Heart left ventricle (tissue), 16 donors: ENCODE measurements at places on chromosomes 11 and 22.

GRCh38 chr22:47396515-47396914 lies 634.1 kb downstream of the TBC1D22A start:
- DNase-seq, result no peak

DNA sequence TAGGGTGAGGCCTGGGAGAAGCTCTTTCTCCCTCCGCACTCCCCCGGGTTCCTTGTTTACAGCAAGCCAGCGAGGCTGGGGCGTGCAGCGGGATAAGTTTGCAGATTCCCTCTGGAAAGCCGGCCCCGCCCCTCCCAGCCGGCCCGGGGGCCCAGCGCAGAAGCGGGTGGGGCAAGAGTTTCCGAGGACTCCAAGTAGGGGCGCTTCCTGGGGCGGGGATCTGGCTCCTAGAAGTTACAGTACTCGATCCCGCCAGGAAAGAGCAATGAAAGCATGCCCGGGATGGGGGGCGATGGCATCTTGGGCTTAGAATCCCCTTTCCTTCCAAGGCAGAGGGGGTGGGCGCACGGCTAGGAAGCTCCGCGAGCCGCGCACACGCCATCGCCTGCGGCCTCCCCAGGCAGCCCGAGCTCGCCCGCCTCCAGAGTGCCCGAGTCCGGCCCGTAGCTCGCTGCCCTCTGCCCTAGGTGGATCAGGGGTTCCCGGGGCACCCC lies 385 bp downstream of the TST start:
- peak; percentile 81 for DNase-seq

DNA sequence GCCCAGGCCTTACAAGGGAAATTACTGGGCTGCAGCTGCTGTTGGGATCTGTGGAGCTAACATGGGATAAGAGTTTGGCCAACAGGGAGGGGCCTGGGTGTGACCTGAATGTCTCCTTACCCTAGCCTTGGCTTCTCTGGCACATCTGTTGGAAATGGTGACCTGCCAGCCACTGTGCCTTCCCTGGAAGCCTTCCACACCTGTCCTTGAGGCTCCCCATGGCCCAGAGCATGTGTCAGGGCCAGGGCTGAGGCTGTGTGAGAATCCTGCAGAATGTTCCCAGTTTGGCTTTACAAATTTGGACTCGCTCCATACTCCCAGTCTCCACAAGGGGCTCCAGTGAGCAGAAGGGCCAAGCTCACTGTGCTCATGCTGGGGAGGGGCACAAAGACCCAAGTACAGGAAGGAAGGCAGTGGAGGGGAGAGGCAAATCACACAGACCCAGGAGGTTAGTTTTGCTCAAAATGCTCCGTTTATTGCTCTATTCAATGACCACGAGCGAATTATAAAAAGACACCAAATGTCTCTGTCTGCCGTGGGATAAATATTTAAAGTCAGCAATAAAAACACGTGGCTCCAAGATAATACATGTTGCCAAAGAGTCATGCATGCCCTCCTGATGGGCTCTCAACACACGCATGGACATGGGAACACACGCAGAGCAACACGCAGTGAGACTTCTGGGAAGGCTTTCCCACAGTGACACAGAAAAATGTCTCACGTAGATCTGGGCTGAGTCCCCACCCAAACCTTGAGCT lies 1.7 kb upstream of the IGSF22 start:
- DNase-seq, result no peak

GRCh38 chr11:73980001-73980961 lies 2.4 kb downstream of the UCP2 start:
- DNase-seq, result no peak

GRCh38 chr11:12158909-12159308 lies 48.5 kb downstream of the MICAL2 start:
- no peak for DNase-seq

- DNase-seq, result no peak
Observed at GRCh38 chr11:92306966-92307510, 82.4 kb downstream of the FAT3 start.

GRCh38 chr11:95088946-95089619 lies 563 bp upstream of the ENDOD1 start:
- DNase-seq, result no peak

GRCh38 chr11:103940551-103940950 lies 95.9 kb upstream of the DDI1 start:
- no peak for DNase-seq

- no peak for DNase-seq
Observed at GRCh38 chr11:91730057-91730456, 494.6 kb upstream of the FAT3 start.

DNA sequence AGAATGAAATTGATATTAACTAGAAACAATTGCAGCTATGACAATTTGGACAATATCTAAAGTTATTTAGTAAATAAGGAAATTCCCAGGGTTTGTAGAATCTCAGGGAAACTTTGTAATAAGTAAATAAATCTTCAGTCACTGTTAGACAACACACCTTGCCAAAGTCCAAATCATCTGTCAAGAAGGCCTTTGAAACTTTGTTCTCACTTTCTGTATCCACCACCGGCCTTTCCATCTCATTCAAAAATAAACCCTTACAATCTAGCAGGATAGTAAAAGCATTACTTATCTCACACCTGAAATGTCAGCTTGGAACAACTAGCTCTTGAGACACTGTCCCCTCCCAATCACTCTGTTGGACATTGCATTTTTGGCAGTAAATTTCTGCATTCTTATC lies 7.9 kb downstream of the NNMT start:
- DNase-seq, result no peak

DNA sequence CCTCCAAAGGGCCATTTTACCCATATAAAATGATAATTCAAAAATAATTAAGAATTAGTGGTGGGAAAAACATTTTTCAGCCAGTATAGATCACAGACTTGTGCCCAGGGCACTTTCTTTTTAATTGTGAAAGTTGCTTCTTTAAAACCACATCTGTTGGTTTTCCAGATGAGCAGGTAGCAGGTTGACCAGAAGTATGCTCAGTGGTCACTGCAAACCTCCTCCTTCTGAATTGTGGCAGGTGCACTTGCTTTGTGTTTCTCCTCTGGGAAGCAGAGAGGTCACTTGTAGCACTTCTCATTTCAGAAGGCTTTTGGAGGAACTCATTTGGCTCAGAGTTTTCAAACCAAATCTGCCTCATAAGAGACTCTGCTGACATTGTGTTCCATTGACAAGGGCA lies 24.6 kb upstream of the CWF19L2 start:
- DNase-seq, result no peak

- DNase-seq, result no peak
Observed at GRCh38 chr11:67289226-67289650, at the start of gene ANKRD13D. Gene ANKRD13D (plus strand): TSS chr11:67289303. CDS start chr11:67289461, 158 bp downstream.

- DNase-seq, result no peak
Observed at GRCh38 chr22:27127911-27128310, 470.5 kb downstream of the MIAT start.

- no peak for DNase-seq
Observed at GRCh38 chr11:123265951-123266350, 70.9 kb upstream of the CLMP start.

DNA sequence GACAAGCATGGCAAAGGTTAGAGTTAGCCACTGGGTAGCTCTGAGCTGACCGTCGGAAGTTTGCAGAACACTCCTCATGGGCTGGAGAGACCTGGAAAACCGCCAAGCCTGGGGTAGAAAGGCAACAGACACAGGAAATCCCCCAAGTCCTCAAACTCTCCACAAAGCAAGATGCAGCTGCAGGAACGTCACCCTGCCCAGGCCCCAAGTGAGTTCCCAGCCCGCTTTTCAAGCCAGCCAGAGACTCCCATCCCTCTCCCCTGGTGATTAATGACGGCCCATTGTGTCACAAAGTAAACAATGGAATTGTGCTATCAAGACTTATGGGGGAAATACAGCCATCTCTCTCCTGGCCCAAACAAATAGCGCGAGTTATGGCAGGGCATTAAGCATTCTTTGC lies 633.0 kb downstream of the TBC1D22A start:
- no peak for DNase-seq

DNA sequence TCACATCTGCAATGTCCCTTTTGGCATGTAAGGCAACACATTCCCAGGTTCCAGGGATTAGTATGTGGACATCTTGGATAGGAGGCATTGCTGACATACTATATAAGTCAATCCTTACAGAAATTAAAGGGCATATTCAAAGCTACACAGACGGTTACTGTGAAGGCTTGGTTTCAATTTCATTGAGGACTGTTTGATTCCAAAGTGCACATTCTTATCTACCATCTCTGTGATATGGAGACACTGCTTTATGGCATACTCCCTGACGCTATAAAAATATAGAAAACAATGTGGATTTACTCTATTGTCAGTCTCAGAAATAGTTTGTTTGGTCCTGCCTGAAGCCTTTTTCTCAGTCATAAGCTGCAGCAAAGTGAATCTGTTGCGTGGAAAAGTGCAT lies 1486.7 kb downstream of the FAM181B start:
- DNase-seq, result no peak

DNA sequence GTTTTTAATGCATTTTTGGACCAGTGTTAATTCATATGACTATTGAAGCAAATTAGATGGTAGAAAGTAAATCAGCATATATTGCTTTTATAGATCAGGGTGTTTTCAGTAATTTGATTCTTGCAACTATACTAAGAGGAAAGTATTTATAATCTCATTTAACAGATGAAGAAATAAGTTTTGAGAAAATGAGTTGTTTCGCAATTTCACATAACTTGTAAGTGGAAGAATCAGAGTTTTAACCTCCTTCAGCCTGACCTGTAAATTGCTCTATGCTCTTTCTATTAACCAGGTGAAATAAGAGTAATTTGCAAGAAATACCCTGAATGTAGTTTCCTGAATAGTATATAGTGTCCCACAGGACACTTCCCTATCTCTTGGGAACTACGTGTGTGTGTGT lies 1106.8 kb upstream of the RAG2 start:
- no peak for DNase-seq

DNA sequence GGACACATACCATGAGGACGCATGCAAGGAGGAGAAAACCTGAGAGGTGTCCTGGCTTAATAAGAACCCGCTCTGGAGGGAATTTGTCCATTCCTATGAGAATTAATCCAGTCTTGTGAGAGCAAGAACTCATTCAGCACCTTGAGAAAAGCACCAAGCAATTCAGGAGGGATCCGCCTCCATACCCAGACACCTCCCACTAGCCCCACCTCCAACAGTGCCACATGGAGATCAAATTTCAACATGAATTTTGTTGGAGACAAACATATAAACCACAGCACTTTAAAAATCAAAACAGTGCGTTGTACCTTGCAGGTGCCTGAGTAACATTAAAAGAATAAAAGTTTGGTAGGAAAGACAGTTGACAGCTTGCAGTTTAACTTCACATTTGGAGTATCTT lies 11.4 kb downstream of the UBE4A start:
- DNase-seq, result no peak

DNA sequence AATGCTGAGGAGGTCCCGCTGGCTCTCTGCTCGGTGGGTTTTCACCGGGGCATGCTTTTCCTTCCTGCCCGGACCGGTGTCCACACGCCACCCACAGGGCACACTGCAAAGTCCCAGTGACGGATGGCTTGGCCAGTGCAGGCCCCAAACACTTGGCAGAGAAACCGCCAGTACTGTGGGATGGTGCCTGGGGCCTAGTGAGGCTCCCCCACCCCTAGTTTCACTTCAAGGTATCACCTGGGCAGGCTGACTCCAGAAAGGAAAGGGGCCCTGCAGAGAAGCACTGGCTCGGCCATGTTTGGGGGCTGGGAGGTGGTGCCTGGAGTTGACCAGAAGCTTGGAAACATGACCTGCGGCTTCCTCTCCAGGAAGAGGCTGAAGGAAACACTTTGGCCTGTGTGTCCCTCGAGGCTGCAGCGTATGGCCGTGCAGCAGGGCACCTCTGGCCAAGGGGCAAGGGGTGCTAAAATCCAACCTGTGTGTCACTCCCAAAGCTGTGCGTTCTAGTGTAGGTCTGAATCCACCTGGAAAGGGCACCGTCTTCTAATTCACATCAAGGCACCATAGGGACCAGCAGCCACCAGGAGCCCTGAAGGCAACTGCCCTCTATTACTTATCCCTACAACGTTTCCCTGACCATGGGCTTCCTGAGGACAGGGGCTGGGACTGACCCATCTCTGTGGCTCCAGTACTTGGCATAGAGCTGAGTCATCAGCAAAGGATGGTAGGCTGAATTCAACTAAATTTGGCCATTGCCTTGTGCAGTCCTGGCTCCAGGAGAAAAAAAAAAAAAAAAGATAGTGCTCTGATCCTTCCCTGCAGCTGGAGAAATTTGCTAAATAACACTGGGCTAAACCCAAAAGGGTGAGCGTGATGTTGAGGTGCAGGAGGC lies 22.6 kb downstream of the TPBGL start:
- no peak for DNase-seq

GRCh38 chr22:35656284-35656752 lies 8.1 kb downstream of the APOL6 start:
- no peak for DNase-seq

GRCh38 chr11:9923280-9923679 lies 259.4 kb downstream of the SWAP70 start:
- no peak for DNase-seq

GRCh38 chr11:122642971-122643370 lies 12.6 kb upstream of the UBASH3B start:
- DNase-seq, result no peak

DNA sequence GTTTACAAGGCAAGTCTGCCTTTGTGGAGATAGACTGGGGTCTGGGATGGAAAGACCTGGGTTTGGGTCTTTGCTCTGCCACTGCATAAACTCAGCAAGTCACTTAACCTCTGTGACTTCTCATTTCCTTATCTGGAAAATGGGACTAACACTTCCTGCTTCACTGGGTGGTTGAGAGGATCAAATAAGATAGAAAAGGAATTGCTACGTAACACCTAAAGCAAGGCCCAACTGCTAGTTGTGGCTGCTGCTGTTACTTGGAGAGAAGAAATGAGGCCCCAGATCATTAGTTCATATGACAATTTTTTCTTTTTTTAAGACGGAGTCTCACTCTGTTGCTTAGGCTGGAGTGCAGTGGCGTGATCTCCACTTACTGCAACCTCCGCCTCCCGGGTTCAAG lies 5.9 kb downstream of the PTPRJ start:
- no peak for DNase-seq

DNA sequence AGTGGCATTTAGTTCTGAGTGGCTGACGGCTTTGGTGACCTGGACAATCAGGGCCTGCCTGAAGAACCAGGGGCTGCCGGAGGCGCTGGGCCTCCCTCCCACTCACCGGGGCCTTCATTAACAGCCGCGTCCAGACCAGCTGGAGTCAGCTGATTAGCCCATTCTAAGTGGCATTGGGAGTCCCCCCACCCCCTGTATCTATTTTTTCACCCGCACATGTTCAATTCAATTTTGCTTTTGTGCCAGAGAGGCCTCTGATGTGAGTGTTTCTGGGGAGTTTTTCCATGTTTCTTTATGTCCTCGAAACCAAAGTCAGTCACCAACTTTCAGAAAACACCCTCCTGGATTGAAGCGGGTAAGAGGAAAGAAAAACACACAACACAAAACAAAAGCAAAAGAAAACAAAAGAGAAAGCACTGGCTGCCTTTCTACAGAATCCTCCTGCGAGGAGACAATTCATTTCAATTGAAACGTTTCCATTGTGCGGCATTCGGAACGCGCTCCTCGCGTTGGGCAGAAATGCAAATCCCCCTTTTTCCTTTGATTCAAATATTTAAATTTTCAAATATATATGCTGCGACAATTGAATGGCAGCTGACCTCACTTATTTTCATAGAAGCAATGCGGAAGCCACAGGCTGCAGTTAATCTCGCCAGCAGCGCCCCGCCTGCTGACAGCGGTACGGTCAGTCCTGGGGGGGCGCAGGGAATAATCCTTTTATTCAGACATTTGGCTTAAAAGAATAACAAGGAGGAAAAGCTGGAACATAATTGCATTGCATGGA lies 17.7 kb downstream of the CDKN1C start:
- no peak for DNase-seq
